ENCODE measurements at places on chromosomes 7 and 10.

DNA sequence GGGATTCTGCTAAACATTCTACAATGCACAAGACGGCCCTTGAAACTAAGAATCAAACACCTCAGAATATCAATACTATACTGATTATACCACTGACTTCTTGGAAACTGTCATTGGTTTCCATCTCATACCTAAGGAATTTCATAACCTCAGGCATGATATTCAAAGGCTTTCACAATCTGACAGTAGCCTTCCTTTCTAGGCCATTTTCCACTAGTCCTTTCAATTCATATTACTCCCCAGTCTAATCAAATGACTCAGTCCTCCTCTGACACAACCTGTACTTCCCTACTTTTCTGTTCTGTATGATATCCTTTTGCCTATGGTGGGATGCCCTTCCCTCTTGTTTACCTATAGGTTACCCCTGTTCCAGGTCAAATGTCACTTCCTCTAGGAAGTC, 48.3 kb downstream of the CSTF2T start:
- peak; percentile 4 for DNase-seq

- DNase-seq = no peak
These were observed 736.6 kb downstream of the AUTS2 start for GRCh38 chr7:70334871-70335270.

DNA sequence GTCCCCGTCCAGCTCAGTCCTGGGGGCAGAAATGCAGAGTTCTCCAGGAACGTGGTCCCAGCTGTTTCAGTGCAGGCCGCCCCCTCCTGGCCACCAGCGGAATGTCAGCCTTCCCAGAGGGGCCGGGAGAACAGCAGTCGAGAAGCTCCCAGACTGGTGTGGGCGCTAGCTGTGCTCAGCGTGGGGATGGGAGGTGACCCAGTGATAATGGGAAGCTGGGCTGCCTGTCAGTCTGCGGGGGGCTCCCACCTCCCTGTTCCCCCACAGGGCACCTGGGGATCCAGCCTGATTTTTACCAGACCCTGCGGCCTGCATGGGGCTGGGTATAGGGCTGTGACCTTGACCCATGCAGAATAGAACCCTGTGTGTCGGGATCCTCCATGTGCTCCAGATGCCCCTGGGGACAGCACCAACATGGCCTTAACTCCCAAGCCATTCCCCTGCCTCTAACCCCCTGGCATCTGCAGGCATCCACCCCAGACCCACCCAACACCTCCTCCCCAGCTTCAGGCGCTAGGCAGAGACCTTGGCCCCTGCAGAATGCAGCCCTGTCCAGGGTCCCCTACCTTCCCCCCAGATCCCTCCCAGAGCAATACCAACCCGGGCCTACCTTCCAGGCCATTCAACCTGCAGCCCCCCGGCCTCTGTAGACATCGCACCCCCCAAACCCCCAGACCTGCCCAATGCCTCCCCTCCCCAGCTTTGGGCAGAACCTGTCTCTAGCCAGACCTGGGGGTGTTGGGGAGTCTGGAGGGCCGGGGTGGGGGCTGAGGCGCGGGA, 880 bp upstream of the ELN start:
- peak; percentile 51 for DNase-seq

DNA sequence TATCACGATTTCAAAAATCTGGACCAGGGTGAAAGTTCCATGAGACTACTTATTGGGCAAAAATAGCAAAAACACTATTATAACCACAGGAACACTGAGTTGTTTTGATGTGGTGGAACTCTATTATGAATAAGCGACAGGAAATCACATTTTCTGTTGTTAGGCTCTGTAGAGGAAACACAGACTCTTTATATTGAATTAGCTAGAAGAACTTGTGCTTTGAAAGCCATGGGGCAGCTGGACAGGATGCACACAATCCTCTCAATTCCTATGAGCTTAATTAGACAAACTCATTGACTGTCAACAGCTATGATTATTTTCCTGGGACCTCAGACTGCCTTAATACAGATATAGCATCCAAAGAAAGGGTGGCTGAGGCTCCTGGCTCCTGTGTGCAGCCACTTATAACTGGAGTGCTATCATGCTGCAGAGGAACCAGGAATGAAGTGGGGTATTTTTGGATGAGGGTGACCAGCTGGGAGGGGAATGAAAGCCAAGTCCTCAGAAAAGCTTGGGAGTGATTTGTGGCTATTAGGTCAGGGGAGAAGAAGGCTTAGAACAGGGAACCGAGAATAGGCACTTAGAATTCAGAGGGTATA, 657.3 kb downstream of the TYW1 start:
- no peak for DNase-seq

DNA sequence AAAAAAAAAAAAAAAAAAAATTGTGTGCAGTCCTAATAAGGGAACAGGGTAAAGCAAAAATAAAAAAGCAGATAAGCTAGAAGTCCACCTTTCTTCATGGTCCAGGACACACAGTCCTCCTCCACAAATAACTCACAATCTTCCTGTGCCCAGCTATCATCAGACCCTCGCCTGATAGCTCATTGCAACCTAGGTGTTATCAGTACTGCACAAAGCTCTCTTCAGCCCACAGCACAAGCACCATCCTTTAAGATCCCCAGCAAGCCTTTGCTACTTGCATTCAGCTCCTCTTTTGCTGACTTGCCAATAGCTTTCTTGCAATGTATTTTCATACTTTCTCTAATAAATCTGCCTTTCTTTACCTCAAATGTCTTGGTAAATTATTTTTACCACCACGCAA, 5.0 kb downstream of the NDUFA5 start:
- DNase-seq = no peak

- peak; percentile 94 for DNase-seq
These were observed 99.0 kb upstream of the FZD1 start for GRCh38 chr7:91165006-91165845.

GRCh38 chr7:88071994-88072714, 138.1 kb downstream of the ADAM22 start:
- no peak for DNase-seq

- DNase-seq = no peak
These were observed 77.0 kb downstream of the FRMD4A start for GRCh38 chr10:14253711-14254110.

DNA sequence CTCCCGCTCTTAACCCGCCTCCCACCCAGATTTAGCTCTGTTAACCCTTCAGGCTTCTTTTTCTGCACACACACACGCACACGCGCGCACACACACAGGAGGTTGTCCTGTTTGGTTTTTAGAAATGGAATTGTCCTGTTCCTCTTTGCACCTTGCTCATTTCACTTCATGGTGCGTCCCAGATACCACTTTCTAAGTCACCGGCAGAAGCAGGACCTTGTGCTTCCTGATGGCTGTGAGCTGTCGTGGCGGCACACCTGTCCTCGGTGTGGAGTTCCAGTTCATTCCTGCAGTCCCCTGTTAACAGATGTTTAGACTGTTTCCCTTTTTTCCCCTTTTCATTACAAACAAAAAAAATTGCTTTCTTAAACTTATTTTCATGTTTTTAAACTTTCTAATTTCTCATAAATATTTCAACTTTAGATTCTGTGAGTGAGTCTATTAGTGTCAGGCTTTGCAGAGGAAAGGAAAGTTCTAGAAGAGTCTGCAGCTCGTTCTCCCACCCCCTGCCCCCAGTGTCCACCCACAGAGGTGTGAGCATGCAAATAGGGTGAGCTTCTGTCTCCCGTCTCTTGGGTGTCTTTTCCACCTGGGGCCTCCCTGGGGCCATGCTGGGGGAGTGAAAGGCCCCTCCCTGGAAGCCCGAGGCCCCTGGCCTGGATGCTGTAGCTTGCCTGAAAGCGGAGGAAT, 85.5 kb downstream of the LHPP start:
- no peak for DNase-seq

- no peak for DNase-seq
These were observed 140.2 kb upstream of the AHR start for GRCh38 chr7:17158261-17158660.

DNA sequence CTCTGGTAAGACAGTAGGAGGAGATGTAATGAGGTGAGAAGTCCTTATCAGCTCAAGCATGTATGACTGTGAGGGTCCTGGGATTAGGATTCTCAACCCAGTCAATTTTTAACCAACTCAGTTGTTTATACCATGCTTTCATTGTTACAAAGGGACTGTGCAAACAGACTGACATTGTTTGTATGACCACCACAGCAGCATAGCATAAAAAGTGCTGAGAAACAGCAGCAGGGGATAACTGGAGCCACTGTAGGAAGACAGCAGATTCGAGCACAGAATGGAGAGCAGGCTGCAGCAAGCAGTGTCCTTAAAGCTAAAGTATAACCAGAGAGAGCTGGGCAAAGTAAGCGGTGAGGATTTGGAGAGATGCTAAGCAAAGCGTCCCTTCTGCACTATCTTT, 829.5 kb downstream of the REEP3 start:
- DNase-seq = no peak

- DNase-seq = no peak
These were observed 19.0 kb downstream of the CALML5 start for GRCh38 chr10:5480162-5480941.

- no peak for DNase-seq
These were observed 66.9 kb upstream of the CACNB2 start for GRCh38 chr10:18073314-18073713.

GRCh38 chr7:26910221-26910620, 45.8 kb upstream of the SKAP2 start:
- peak; percentile 79 for DNase-seq

GRCh38 chr10:1577373-1577770, 160.0 kb downstream of the ADARB2 start:
- no peak for DNase-seq

DNA sequence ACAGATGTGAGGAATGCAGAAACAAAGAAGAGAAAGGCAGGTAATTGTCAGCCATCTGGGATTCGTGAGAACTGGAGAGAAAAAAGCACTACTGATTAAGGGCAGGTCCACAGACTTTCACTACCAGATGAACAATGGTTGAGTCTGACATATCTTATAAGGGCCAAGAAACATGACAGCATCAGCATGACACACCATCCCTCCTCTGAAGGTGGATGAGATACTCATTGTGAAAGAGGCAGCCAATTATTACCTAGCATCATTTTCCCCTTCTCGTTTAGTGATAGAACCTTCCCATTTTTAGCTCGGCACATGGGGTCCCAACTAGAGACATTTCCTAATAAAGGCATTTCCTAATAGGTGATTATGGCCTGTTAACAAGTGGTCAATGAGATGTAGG, 19.2 kb upstream of the MET start:
- peak; percentile 77 for DNase-seq

DNA sequence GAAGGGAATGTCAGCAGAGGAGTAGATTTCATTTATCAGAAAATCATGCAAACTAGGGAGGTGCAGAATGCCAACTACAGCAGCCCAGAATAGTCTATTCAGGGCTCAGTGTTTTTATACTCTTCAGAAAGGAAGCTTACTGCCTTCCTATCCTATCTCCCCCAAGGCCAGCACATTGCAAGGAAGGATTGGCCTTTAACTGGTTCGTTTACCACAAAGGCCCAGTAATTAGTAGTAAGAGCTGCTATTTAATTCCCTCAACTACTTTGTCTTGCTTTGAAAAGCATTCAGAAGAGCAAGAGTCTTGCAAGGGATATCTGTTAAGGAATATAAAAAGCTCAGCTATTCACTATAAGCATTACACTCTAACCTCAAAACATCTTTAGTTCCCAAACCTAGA, 86.4 kb upstream of the RNF148 start:
- no peak for DNase-seq

DNA sequence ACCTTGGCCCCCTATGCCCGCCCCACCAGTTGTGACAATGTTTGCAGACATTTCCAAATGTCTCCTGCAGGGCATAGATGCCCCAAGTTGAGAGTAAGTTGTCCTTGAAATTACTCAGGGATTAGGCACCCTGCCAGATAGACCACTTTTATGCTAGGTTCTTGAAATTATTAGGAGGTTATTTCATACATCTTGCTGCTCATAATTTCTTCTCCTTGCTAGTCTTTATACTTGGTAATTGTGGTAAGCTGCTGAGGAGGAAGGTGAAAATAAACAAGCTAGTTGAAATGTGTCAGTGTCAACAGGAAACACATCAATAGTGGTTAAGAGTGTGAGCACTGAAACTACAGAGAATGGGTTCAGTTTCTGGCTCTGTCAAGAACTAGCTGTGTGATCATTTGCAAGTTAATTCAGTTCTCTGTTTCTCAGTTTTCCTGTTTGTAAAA, 63.7 kb upstream of the AOAH start:
- no peak for DNase-seq

- DNase-seq = no peak
These were observed 108.7 kb downstream of the NEURL1 start for GRCh38 chr10:103602028-103602851.

- peak; percentile 3 for DNase-seq
These were observed 183.0 kb downstream of the RAPGEF5 start for GRCh38 chr7:22173685-22174573.

DNA sequence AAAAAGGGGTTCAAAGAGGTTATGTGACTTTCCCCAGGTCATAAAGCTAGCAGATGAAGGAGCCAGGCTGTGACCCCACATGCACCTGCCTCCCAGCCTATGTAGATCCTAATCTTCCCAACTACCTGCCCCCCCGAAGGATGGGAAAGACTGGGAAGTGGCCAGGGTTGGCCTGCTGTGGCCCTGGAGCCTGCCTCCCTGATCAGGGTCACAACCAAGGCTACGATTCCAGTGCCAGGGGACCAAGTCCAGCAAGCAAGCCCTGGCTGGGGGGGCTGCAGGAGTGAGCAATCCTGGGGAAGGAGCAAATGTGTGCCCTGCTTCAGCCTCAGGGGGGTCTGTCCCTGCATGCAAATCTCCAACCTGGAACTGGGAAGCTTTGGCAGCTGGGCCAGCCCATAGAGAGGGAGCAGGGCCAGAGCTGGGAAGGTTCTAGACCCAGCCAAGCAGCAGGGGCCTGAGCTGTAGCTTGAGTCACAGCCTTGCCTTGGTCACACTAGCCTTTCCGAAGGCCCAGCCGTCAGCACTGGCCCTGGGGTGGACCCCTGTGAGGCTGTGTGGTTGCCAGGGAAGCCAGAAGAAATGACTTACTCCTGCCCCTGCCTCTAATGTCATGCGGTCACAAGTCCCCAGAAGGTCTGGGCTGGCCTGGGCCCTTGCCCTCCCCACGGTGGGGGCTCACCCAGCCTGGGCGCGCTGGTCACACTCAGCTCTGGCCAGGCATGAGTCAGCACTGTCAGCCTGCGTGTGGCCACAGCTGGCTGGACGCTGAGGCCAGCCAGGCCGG, 96.4 kb upstream of the ZMIZ1 start:
- DNase-seq = peak; percentile 92

GRCh38 chr10:124004663-124005004, 88.8 kb downstream of the CHST15 start:
- no peak for DNase-seq

DNA sequence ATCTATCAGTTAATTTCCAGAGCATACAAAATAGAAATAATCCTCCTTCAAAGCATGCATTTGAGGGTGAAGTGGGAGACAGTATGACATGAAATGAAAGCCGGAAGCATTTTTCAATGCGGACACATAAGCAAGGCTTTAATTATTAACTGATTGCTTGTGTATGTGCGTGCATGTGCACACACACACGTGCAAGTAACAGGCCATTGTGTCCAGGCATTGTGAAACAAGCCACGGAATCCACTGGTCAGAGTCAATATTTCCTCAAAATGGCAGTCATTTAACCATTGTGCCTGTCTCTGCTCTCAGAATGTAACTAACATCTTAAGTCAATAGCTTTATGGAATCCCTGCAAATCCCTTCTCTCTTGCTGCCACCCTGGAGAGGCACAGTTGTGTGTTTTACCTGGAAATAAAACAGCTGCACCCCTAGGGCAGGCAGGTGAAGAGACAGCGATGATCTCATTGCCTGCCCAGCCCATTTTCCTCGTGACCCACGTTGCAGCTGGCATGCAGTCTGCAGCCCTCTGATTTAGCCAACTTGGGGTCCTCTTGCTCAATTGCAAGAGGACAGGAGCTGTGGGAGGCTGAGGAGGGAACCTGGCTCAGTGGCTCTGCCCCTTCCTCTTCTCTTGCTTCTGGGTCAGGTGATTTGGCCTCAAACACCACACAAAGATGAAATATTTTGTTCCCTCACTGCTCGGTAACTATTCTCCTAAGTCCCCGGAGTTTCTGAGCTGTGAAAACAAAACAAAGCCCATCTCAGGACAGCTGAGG, 500.9 kb upstream of the ZMIZ1 start:
- DNase-seq = no peak
